ENCODE measurements at places on chromosomes 11 and 22.

DNA sequence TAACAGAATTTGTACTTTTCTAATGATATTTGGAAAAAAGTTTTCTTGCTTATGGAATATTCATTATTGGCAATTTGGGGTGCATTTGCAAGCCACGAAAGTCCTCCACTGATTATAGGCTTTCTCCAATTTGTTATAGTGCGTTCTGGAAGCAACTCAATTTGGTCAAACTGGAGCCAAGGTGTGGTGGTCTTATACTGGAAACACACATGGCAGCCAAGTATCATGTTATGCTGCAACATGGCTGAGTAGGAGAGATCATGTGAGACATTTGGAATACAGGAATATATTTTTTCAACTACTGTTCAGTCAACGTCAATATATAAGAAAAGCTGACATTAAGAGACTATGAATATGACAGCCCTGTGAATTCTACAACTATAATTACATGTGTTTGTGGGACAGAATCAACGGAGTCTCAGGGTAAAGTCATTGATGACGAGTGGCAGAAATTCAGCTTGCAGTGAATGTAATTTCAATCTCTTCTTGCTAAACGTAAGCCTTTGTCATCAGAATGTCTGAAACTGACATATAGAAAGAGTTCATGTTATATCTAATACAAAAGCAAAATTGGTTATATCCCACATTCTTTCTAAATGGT is 83.8 kb upstream of the FIBIN start:
- DNase-seq, result no peak

DNA sequence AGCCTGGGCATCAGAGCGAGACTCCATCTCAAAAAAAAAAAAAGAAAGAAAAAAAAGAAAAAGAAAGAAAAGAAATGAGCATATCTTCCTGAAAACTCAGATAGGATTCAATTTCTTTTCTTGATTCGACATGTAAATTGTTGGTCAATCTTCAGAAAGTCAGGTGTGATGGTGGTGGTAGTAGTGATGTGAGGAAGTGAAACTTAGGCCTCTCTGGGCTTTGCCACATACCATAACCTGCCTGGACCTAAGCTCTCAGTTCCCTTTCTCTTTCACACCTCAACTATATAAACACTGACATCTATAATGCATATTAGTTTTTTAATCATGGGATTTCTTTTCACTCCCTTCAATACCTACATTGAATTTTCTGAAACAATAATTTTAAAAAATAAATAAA is 98.0 kb upstream of the TBCEL start:
- no peak for DNase-seq

GRCh38 chr11:8235925-8236324 is 27.8 kb downstream of the LMO1 start:
- no peak for DNase-seq

- no peak for DNase-seq
Observed at GRCh38 chr11:11717064-11717725, 95.4 kb upstream of the GALNT18 start.

GRCh38 chr22:50205781-50206569 is 5.2 kb downstream of the SELENOO start:
- no peak for DNase-seq

- no peak for DNase-seq
Observed at GRCh38 chr22:49586244-49586748, 241.4 kb downstream of the BRD1 start.

DNA sequence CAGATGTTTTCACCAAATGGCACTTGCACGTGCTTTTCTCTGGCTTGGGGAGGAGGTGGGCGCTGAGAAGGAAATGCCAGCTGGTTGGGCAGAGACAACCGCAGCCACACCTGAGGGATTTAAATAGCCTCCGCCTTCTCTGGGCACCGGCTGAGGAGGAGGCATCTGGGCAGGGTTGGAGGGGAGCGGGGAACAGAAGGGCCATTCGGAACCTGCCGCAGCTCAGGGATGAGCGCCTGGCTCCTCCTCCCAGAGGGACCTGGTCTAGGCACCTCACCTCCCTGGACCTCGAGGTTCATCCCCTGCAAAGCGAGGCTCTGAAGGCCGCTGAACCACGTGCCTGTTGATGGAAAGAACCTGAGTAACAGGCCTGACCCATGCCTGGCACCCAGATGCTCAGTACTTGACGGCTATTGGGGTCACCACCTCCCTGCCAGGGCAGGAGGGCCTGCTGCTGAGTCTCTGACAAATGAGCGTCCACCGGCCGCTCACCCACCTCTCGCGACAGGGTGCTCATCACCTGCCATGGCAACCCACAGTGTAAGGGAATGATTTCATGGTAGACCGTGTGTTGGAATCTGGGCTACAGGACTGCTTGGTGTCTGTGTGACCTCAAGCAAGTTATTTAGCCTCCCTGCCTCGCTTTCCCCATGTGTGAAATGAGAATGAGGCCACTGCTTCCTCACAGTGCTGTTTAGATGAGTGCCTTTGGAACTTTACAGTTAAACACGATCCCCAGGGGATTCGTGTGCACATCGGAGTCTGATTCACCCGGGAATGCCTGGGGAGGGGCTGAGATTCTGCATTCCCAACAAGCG is 2.0 kb upstream of the KDELR3 start:
- DNase-seq, result no peak

DNA sequence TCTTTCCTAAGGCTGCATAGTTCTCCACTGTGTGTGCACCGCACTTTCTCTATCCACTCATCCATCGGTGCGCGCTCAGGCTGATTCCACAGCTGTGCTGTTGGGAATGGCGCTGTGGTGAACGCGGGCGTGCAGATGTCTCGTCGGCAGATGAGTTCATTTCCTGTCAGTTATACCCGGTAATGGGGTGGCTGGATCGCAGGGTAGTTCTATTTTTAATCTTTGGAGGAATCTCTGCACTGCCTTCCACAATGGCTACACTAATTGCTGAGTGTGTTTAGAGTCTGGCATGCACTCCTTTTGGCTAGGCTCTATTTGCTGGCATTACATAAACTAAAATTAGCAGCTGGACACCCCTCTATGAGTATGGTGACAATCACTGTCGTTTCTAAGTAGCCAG is 27.9 kb upstream of the KRTAP5-7 start:
- DNase-seq, result no peak

DNA sequence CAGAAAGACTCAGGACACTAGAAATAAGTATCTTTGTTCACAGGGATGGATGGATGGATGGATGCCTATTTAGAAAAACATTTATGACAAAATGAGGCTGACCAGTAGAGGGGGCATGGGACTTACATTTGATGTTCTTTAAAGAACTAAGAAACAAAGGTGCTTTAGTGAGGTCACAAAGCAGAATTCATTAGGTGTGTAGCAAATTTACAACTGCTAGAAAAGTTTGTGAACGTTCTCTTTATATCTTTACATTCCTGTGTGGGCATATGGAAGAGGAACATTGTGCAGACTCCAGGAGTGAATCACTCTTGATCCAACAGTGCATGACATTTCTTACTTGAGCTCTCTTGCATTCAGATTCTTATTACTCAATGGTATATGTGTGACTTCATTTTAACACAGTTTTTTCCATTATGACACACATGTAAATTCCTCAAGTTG is 15.8 kb upstream of the SIK2 start:
- DNase-seq, result no peak

DNA sequence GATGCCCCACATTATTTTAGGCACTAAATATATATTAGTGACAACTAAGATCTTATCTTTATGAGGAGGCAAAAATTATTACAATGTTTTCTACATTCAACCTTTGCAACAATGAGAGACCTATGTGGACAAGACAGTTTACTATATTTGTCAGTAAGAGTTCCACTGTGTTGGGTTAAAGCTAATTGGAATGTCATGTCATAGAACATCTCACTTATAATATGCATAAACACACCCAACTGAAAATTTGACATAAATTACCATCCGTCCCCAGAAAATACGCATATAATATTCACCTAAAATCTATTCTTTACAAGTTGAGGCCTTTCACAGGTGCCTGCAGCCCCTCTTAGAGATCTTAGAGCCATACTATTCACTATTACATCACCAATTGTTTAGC is 84.0 kb downstream of the RSF1 start:
- no peak for DNase-seq
